Activated CD8-positive, alpha-beta T cell treated with anti-CD3 and anti-CD28 coated beads for 36 hours (primary cell): ENCODE measurements at places on chromosomes 4 and X. TPM values are rescaled to one million over a fixed set of nuclear protein-coding genes. Genes with fewer than 3 reads are reported as not detected.

GRCh38 chr4:169557061-169557636, 55.2 kb downstream of the NEK1 start:
- DNase-seq, result no peak

- DNase-seq, result no peak
Measured at GRCh38 chr4:78432896-78433295, 118.7 kb upstream of the ANXA3 start.

DNA sequence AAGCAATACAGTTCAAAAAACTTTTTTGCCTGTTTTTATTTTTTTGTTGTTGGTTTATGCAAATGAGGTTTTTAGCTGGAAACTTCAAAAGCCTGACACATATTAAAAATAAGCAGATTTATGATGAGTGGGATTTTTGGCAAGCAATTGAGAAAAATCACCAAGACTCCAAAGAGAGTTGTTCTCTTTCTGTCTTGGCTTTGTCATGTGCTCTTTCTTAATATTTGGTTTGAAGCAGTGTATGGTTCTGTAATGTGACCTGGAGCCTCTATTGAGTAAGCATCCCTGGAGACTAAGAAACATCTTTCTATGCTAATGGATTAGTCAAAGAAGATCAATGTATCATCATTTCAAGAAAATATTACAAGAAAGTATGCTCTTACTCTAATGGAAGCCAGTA, 11.7 kb downstream of the TRIM2 start:
- DNase-seq, result no peak

WDR44 gene
- 10.2 TPM for total RNA-seq

TRMT44 gene
- total RNA-seq, result 25.5 TPM
